ENCODE measurements at places on chromosomes 13 and 19.
A peak's percentile ranks its signal among the peaks of the same experiment; 100 is the strongest.

DNA sequence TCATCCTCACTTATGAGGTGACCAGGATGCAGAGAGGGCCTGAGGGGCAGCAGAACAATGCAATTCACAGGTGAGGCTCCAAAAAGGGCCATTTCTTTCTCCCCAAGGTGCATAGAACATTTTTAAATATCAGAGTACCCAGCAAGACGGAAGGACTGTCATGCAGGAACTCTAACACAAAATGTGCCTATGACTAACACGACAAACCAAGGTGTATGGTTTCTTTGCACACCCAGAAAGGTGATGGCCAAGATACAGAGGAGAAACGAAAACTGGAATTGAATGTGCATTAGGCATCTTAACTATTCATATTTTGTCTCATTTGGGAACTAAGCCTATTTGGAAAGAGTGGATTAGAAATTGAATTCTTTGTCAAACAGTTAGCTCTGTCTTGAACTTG, 29.9 kb downstream of the SHISA2 start:
- DNase-seq, result no peak

DNA sequence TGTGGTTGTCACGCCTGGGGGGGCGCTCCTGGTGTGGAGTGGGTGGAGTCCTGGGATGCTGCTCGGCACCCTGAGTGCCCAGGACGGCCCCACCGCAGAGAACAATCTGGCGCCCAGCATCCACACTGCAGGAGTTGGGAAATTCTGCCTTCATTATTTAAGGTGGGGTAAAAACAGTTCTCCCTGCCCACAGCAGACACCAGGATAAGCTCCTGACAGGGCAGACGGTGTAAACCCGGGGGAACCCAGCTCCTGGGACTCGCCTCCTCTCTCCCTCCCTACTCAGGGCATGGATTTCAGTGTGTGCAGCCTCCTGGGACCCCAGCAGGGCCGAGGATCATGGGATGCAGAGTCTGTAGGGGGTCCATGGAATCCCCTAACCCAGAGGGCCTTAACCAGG, 7.7 kb upstream of the WDR18 start:
- DNase-seq, result no peak

DNA sequence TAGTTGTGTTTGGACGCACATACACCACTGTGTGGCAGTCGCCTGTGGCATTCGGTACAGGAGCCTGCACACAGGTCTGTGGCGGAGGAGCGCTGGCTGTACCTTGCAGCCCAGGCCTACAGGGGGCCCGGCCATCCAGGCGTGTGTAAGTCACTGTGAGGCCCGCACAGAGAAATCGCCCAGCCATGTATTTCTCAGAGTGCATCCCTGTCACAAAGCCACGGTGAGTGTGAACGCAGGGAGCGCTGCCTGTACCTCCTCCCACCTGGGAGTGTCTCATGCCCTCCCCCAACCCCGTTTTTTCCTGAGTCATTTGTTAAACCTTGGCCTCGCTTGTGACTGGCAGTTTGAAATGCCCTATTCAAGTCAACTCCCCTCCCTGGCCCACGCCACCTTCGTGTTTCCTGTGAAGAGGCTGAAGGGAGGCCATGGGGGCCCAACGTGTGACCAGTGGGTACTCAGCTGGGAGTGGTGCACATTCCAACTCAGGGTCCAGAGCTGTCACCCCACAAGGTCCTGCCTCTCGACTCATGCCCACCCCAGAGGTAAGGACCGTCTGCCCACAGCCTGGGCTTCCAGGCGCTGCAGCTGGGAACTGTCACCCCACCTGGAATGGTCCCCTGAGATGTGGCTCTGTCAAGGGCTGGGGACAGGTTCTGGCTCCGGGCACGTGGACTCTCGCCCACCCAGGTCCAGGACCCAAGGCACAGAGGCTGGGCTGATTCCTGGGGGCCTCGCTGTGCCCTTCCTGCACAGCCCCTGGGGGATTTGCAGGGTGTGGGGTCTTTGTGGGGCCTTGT, 11.6 kb upstream of the RASA3 start:
- DNase-seq, result peak; percentile 60

DNA sequence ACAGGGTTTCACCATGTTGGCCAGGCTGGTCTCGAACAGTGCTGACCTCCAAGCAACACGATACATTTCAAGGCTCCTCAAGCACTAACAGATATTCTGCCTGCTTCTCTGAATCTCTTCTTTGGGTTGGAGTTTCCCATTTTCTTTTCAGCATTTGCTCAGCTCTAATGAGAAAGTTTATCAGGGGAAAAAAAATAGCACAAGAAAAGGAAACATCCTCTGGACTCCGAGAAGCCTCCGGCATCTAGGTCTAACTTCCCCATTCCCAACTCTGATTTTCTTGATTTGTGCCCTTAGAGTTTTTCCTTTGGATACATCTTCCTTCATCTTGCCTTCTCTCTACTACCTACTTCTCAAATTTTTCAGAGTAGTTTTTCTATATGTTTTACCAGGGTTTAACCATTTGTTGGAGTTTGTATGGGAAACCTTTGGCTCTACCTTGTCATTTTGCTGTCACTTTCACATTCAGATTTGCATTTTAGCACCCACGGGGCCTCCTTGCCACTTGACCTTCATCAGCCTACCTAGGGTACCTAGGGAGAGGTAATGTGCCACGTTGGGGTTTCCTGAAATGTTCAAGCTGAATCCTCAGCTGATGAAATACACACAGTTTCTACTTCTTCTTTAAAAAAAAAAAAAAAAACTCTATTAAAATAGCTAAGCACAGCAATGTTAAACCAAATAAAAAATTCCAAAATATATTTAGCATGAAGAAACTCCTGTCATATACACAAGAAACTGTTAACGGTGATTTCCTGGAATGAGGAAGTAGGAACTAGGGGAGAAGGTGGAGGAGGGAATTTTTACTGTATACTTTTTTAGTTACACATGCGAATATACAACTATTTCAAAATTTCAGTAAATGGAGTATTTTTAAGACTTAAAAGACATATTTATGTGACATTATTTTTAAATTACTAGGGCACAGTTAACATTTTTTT, 5.1 kb upstream of the USP12 start:
- no peak for DNase-seq
